ENCODE measurements at places on chromosomes 4 and X. TPM values are rescaled to one million over a fixed set of nuclear protein-coding genes. Genes with fewer than 3 reads are reported as not detected.

DNA sequence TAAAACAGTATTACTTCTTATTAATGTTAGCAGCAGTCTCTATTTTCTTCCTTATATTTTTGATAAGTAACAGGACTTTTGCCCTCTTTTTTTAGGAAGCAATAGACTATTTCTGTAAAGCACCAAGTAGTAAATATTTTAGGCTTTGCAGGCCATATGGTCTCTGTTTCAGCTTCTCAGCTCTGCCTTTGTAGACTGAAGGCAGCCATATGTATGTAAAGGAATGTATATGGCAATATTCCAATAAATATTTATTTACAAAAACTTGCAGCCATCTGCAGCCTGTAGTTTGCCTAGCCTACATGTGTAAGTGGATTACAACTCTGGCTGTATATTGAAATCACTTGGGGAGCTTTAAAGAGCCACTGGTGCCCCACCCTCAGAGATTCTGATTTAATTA lies 15.0 kb downstream of the RADX start:
- no peak for DNase-seq

- no peak for DNase-seq
These were observed 1.5 kb downstream of the ADRA2C start for GRCh38 chr4:3767570-3768288.

- DNase-seq = no peak
These were observed 200.8 kb downstream of the CEP135 start for GRCh38 chr4:56149591-56149990.

GRCh38 chr4:18020145-18020670 lies 1.3 kb downstream of the LCORL start:
- DNase-seq = no peak

- DNase-seq = no peak
These were observed 17.8 kb downstream of the SCD5 start for GRCh38 chr4:82780752-82781231.

DNA sequence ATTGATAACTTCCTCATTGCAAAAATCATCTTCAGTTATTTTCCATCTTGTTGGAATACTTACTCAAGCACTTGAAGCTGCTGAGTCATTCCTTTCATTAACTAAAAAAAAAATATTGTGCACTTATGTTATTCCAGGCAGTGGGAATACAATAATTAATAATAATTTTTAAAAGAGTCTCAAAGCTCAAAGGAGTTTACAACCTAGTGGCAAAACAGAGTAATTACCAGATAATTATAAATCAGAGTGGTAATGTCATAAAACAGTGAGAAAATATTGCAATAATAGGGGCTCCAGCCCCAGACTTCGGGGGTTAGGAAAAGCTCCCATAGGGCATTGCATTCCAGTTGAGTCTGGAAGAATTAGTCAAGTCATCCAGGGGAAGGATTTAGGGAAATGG lies 79.6 kb downstream of the DDX53 start:
- no peak for DNase-seq

MAGEH1 gene
- 0.20 TPM for total RNA-seq

DNA sequence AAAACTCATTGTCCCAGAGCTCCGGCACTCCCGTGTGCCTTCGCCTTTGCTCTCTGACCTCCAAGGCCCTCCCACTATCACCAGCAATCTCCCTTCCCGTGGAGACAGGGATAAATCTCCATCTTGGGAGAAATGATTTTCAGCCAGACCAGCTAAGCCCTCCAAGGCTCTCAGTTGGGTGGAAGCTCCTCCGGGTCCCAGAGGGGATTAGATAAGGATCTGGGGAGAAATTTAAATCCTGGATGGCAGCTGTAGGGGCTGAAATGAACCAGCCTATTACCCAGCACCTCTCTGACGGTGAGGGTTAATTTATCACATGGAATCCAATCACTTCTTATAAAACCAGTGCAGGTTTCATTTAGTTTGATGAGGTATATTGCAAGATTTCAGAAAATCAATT lies 366.2 kb downstream of the FBXW7 start:
- DNase-seq = no peak

- DNase-seq = no peak
These were observed 101.5 kb downstream of the SORBS2 start for GRCh38 chr4:185710487-185710995.

DNA sequence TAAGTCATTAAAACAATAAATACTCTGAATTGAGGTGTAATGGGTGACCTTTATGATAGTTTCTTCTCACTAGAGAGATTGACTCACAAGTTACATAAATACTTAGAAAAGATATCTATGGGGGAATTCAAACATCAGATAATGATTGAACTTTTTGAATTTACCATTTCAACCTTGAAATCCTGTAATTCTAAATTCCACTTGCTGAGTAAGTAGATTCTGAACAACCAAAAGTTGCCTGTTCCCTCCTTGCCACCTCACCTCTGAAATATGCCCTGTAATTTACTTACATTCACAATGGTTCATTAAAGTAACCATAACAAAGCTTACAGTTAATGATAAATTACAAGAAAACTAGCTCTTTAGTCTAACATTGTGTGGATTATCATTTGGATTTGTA lies 43.3 kb upstream of the SLC39A8 start:
- DNase-seq = no peak

- DNase-seq = no peak
These were observed 16.5 kb downstream of the GPR173 start for GRCh38 chrX:53065104-53065503.
